T-helper 2 cell treated with Interferon-gamma antibody and Interleukin-4, amounts not matched to agents 5 μg/mL and 100 μg/mL, for 36 hours (primary cell): ENCODE measurements at places on chromosomes 6 and 20.

GRCh38 chr20:44208770-44209169, 1.8 kb downstream of the OSER1 start:
- DNase-seq, result no peak

DNA sequence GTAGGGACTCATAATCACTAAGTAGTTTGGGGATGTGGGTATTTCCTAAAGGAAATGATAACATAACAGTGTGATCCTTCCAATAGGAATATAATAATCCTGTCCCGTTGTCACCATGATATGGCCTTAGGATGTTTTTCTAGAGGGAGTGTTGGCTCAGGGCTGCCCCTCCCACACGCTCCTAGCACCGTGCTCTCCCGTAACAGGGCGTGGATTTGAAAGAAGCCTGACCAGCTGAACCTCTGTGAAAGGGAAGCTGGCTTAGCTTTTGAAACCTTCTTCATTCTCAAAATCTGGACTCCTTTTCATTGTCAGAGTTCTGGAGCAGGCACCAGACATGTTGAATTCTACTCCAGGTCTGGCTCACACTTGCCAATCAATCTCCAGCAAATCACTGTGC, 103.4 kb upstream of the SASH1 start:
- DNase-seq, result no peak

- no peak for DNase-seq
These were observed 251.6 kb upstream of the TAB2 start for GRCh38 chr6:149065658-149066556.

DNA sequence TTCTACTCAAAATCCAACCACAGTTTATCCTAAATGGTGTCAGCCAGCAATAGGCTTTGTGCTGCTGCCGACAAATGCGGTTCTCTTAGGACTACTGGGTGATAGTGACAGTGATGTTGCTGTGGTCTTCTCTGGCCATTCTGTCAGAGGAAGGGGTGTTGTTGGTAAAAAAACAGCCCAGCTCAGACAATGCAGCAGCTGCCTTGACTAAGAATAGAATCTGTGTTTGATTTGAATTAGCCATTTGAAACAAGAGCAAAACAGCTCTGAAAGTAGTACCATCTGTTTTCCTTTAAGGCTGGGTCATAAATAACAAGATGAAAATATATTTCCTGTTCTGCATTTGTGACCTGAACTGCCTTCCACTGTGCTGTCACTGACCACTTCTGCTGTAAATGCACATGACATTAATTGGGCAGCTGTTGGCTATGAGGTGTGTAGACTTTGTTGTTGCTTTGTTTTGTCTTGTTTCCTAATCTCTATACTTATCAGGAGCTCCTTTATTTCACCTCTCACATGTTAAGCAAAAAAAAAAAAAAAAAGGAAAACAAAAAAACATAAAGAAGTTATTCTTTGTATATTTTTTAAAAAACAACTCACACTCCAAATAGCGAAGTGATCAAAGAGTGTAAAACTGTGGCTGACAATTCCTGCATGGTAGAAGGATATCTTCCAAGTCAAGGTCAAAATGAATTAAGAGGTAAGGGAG, 497.8 kb upstream of the ARID1B start:
- no peak for DNase-seq

DNA sequence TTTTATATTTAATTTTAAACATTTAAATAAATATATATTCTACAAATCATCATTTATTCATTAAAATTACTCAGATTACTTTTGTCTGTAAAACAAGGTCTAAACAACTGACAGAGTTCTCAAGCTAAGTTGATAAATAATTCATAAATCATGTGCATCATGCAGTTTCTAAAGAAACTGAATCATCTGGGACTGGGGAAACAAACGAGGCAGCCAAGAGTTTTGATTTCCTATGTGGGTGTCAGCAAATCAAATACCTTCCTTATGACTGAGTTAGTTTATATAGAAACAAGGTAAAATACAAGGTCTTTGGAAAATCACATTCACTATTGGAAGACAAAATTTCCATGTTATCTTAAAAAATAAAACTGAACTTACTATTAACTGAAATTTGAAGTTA, 149.9 kb upstream of the BEND6 start:
- no peak for DNase-seq

DNA sequence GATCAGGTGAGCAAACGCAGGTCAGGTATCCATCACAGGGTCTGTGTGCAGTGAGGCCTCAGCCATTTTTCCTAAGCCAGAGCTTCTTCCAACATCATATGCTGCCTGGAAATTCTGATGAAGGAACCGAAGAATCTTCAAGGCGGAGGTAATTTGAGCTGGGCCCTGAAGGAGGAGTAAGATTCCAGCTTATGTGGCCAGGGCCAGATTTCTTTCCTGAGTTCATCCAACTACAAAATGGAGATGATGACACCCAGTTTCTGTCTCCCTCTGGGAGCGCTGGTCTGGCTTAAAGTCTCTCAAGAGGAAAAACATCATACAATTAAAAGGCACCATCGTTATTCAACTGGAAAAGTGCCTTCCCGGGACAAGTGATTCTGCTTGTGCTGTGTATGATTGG, 6.9 kb upstream of the MANBAL start:
- DNase-seq, result no peak

DNA sequence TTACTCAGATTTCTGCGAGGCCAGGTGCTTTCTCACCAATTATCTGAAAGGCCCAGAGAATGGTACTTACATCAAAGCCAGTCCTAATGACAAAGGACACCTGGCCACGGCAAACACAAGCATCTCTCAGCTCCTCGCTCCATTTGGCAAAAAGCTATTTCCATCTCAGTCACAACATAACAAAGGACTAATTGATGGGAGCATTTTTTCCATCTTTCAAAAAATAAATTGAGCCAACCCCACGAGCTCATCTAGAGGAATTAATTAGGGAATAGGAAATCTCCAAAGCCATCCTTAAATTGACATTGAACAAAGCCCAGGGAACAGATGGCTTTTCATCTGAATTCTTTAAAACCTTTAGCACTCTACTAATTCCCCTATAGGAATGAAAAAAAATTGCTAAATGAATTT, 236.7 kb downstream of the HAO1 start:
- DNase-seq, result no peak

DNA sequence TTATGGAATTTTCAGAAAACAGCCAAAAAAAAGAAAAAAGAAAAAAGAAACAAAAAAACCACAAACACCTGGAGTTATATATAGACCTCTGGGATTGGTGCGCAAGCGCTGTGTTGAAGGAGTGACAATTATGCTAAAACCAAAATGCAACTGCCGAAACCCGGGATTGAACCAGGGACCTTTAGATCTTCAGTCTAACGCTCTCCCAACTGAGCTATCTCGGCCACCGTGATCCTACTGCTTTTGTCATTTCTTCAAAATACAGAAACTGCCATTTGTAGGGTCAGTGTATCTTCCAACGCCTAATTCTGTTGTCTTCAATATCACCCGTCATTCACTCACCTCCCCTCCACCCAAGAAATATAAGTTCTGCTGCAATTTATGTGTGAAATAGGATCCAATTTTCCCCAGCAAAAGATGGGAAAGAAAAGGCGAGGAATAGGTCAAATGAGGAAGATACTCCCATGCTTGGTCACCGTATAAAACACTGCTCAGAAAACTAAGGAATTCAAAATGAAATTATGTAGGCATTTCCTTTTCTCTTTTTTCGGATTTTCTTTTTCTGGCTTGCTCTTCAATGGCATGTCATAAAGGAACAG, 116.0 kb downstream of the TRIM27 start:
- DNase-seq, result peak; percentile 17

- DNase-seq, result no peak
These were observed 31.2 kb downstream of the SAMHD1 start for GRCh38 chr20:36920334-36920730.

DNA sequence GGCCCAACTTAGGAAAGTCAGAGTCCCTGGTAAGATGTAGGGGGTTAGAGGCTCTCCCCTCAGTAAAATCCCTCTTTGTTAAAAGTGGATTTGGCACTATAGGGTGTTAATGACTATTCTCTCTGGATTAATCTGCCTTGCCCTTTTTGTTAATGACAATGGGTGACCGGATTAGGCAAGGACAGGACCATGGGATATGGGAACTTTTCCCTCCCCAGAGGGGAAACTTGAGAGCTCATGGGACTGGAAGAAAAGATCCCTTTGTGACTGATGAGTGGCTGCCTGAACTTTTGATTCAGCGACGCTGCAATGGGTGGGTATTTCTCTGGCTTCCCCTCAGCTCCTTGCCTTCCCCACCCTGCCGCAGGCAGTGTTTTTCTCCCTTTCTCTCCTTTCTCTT, 12.2 kb upstream of the TAAR9 start:
- DNase-seq, result no peak

- no peak for DNase-seq
These were observed 9.5 kb upstream of the AFG1L start for GRCh38 chr6:108285381-108285780.

DNA sequence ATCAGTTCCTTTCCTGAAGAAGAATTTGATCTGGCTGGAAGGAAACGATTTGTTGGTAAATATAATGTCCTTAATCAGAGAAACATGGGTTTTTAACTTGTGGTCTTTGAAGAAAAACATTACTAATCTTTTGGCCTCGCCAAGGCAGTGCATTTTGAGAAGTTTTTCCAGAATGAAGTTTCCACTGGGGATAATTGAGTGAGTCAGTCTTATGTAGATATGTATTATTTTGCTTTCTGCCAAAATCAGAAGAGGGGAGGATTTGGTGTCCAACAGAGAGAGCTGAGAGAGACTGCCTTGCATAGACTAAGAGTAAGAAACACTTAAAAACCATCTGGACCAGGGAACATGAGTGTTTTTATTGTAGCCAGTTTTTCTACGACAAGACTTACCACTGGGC, 79.9 kb downstream of the FNDC1 start:
- no peak for DNase-seq

GRCh38 chr20:25005661-25006060, 13.1 kb upstream of the APMAP start:
- DNase-seq, result no peak

- DNase-seq, result no peak
These were observed 34.6 kb downstream of the PANK2 start for GRCh38 chr20:3923818-3924217.

GRCh38 chr6:121837545-121838229, 402.2 kb downstream of the GJA1 start:
- DNase-seq, result no peak

- no peak for DNase-seq
These were observed 71.2 kb downstream of the TIAM2 start for GRCh38 chr6:155066361-155066760.

DNA sequence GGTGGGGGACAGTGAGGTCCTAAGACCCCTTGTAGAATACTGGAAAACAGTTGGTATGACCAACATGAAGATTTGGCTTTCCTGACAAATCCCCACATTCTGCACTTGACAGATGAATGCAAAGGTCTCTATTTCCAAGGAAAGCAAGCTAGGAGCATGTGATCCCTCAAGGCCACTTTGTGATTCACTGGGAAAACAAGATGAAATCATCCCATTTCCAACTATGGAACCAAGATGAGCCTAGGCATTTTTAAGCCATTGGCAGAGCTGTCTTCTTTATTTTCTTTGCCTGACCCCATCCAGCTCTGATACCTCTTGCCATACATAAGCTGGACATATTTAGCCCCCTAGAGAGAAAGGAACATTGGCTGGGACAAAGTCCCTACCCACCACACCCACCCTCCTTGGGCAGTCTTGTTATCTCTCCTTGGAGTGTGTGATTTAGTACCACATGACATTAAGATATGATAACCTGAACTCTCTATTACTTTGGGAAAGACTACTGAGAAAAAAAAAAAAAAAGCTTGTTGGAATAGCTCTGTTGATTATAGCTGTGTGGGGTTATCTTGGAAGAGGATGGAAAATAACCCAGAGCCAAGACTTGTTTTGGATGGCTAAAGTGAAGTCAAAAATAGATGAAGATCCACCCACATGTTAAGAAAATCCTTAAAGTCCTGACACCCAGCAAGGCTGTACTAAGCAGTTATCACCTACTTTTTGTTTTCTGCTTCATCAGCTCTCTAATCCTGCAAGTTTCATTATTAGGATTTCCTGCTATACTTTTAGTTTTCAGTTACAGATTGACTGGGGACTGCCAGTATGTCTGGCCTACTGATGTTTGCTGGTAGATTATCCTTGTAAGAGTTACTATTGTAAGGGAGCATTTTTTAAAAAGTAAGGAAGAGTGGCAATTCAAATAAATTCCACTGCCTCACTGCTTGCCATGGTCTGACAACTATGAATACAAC, 90.1 kb upstream of the PREP start:
- DNase-seq, result no peak
